ENCODE measurements at places on chromosomes 3 and 15. TPM values are rescaled to one million over a fixed set of nuclear protein-coding genes. Genes with fewer than 3 reads are reported as not detected.
A peak's percentile ranks its signal among the peaks of the same experiment; 100 is the strongest.

DNA sequence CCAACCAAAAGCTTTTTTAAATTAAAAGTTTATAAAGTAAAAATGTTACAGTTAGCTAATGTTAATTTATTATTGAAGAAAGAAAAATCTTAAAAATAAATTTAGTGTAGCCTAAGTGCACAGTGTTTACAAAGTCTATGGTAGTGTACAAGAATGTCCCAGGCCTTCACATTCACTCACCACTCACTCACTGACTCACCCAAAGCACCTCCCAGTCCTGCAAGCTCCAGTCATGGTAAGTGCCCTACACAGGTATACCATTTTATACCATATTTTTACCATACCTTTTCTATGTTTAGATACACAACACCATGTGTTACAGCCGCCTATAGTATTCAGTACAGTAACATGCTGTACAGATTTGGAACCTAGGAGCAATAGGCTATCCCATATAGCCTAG lies 29.1 kb downstream of the SSR3 start:
- peak; percentile 52 for DNase-seq

- DNase-seq = no peak
Measured at GRCh38 chr3:59528251-59528650, 478.4 kb upstream of the CFAP20DC start.

- peak; percentile 75 for DNase-seq
Measured at GRCh38 chr3:184040010-184040409, 8.5 kb downstream of the HTR3D start.

The GRM2 gene
- total RNA-seq = not detected

The DUOX2 gene
- total RNA-seq = not detected

- DNase-seq = peak; percentile 87
Measured at GRCh38 chr3:186839874-186840641, 2.5 kb upstream of the ADIPOQ start.

DNA sequence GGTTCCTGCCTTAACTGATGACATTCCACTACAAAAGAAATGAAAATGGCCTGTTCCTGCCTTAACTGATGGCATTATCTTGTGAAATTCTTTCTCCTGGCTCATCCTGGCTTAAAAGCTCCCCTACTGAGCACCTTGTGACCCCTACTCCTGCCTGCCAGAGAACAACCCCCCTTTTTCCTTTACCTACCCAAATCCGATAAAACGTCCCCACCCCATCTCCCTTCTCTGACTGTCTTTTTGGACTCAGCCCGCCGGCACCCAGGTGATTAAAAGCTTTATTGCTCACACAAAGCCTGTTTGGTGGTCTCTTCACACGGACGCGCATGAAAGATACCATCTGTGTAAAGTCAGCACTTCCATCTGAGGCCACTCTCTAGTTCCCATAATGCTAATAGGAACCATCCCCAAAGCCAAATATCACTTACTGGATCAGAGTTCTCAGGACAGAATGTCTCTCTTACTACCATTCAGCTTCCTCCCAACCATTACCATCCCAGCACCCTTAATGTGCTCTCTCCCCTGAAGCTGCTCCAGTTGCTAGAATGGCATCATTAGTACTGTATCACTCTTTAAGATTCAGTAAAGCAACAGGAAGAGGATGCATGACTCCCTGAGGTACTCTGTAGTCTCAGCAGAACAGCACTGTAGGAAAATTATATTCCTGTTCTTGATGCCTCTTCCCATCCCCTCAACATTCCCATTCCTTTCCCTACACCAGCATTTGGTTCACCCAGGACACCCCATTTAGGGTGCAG lies 2.3 kb upstream of the HRG start:
- DNase-seq = no peak

The SCN11A gene
- total RNA-seq = not detected
